ENCODE measurements at places on chromosomes 11 and 22.

- DNase-seq = peak; percentile 67
Measured at GRCh38 chr22:29635734-29636357, 32.4 kb downstream of the NF2 start.

DNA sequence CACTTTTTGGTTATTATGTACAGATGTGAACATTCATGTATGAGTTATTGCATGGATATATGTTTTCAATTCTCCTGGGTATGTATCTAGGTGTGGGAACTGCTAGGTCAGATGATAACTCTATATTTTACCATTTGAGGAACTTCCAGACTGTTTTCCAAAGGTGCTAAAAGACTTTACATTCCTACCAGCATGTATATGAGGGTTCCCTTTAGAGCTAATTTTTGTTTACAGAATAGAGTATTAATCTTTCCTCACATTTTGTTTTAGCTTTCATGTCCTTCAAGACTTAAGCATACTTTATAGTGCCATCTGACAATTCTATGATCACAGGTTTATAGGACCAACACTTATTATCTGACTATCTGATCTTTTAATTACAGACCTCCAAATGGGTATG lies 59.6 kb downstream of the HIRA start:
- no peak for DNase-seq

GRCh38 chr11:93529707-93530467 lies 13.3 kb downstream of the SMCO4 start:
- DNase-seq = peak; percentile 28

- no peak for DNase-seq
Measured at GRCh38 chr11:126265811-126266210, 2.9 kb downstream of the SRPRA start.

- no peak for DNase-seq
Measured at GRCh38 chr22:29479417-29480261, at the start of gene NEFH. Gene NEFH, plus strand, starts transcription at chr22:29480218. Its CDS starts 45 bp downstream, at chr22:29480263.

Data from GM03348 (cell line).